Activated T-helper 2 cell treated with anti-CD3 and anti-CD28 coated beads, Interferon-gamma antibody, Interleukin-2, Interleukin-4, amounts not matched to agents 10 μg/mL and 5 μg/mL and 100 μg/mL, durations not matched to agents 14 hours and 24 hours and 36 hours (primary cell): ENCODE measurements at places on chromosomes 3 and 15. TPM values are rescaled to one million over a fixed set of nuclear protein-coding genes. Genes with fewer than 3 reads are reported as not detected.

MEX3B gene
- total RNA-seq, result 1.6 and 1.8 TPM in 2 replicates

DNA sequence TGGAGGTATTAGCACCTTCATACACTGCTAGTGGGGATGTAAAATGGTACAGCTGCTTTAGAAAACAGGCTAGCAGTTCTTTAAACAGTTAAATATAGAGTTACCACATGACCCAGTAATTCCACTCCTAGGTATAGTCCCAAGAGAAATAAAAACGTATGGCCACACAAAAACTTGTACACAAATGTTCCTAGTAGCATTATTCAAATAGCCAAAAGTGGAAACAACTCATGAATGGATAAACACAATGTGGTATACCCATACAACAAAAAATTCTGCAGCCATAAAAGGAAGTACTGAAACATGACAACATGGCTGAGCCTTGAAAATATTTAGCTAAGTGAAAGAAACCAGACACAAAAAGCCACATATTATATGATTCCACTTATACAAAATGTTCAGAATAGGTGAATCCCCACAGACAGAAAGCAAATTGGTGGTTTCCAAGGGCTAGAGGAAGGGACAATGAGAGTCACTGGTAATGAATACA lies 40.8 kb upstream of the KLF13 start:
- no peak for DNase-seq

DNA sequence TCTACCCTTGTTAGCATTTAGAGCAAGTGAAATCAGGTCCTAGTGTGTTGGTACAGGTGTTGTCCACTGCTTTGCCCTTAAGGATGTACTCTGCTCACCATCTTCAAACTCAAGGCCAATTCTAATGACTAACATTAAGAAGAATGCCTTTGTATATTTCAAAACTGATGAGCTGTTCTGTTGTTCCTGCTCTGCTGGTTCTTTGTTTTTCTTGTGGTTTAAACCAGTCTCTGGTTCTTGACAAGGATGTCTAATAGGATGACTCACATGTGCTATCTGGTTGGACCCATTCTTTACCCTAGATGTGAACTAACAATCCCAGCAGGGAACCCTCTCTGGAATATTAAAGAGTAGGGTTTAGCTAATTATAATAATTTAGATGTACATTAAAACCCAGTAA lies 17.3 kb downstream of the ABHD5 start:
- DNase-seq, result no peak

- no peak for DNase-seq
These were observed 896.9 kb downstream of the IGSF11 start for GRCh38 chr3:118137778-118138177.

DNA sequence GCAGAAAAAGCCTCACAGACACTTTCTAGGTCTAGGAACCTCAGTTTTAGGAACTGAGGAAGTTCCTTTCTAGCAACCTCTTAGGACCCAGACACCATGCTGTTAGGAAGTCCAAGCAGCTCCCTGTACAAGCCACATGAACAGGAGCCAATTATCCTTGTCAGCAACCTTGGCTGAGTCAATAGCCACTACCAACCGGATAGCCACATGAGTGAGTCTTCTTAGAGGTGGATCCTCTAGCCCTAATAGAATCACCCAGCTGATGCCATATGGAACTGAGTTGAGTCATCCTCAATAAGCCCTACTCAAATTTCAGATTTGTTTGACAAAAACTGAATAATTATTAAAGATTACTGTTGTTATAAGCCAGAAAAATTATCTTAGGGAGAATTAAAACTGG lies 256.2 kb downstream of the NLGN1 start:
- no peak for DNase-seq

DNA sequence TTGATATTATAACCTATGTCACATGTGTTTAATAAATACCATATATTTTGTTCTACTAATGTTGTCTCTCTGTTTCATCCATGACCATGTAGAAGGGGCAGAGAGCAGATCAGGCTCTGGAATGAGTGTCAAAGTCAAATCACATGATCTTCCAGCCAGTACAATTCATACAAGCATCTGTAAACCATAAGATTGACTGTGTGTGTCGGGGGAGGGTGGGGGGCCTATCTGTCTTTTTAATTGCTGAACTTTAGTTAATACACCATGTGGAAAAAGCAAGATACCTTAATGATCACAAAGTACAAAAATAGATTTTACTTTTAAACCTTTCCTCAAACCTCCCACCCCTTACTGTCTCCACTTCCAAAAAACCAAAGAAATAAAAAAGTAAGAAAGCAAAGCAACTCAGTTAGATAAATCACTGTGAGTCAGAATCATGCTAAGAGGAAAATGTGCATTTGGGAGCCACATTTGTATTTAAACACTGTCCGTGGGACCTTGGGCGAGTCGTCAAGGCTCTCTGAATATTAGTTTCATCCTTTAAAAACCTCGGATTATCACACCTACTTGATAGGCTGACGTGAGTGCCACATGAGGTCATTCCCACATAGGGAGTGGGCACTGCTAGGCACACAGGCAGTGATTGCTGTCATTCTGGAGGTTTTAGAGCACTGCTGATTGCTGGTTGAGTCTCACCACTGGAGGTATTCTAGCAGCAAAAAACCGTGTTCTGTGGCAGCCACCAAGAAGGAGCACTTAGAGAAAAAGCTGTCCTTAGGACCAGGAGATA lies 21.0 kb upstream of the POLR2M start:
- no peak for DNase-seq

- DNase-seq, result no peak
These were observed 3.8 kb downstream of the SCAMP2 start for GRCh38 chr15:74869372-74869725.

GRCh38 chr15:63075015-63075983 lies 32.8 kb downstream of the TPM1 start:
- DNase-seq, result no peak
